ENCODE measurements at places on chromosomes 5 and 9. TPM values are rescaled to one million over a fixed set of nuclear protein-coding genes. Genes with fewer than 3 reads are reported as not detected.
A peak's percentile ranks its signal among the peaks of the same experiment; 100 is the strongest.

The PDE8B gene
- 7.2 TPM for polyA plus RNA-seq

The TLR4 gene
- polyA plus RNA-seq: 8.6 TPM

GRCh38 chr9:124368692-124369091 lies 46.5 kb downstream of the PSMB7 start:
- no peak for DNase-seq

DNA sequence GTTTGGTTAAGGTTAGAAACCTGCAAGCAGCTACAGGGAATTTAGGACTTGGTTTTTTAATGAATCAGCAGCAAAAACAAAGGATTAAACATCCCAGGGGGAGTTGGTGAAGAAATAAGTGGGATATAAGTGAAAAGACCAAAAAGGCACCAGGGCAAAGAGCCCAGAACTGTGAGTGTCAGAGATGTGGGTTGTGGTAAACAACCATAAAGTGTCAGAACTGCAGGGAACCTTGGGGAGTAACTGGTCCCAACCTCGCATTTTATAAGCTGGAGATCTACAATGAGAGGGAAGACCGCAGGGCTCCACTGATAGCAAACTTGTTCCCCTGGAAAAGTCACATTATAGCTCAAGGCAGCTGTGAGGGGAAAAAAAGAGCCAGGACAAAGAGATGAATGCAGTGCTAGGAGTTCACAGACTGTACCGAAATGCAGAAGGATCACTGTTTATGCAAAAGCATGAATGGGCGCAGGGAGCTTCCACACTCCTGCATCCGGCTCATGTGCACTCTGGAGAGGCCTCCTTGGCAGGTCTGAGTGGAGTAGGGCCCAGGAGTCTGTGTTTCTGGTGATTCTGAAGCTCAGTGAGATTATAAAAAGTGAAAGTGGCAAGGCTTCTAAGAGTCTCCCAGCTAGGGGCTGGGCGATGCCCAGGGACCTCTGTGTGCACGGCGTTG lies 156.3 kb downstream of the GOLPH3 start:
- peak; percentile 49 for DNase-seq

The MARCHF3 gene
- polyA plus RNA-seq: 5.9 TPM

DNA sequence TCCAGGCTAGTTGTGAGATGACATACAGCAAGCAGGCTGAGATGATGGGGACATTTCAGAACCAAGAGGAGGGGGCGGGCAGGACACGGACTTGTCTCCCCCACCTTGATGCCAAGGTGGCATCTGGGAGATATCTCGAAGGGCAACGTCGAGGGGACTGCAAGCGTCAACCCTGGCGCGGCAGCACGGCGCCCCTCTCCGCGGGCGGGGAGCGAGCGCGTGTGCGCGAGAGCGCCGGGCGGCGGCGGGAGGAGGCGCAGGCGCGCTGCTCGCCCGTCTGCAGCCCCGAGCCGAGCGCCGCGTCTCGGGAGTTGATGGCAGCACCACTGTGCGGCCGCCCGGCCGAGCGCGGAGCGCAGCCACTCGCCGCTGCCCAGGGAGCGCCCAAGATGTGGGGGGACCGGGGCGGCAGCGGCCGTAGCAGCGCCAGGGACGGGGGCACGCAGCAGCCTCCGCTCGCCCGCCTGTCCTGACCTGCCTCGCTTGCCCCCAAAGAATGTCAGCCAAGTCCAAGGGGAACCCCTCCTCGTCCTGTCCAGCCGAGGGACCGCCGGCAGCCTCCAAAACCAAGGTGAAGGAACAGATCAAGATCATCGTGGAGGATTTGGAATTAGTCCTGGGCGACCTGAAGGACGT lies at the start of gene PRR16:
PRR16 (plus strand) TSS at position 310 of the 636 bp plus-strand sequence.
- peak; percentile 87 for DNase-seq

DNA sequence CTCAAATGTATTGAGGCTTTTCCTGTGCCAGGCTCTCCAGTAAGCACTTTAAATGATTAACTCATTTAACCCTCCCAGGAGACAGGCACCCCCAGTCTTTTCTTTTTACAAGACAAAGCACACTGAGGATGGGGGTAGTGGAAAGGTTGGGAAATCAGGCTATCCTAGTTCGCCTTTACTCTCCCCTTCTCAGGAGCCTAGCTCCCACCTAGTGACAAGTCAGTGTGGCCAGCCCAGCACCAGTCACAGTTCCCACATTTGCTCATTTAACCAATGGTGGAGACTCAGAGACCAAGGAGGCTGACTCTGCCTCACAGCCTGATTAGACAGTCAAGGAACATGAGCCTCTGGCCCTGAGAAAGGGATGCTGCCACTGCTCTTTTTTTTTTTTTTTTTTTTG lies 3.5 kb downstream of the ALDH7A1 start:
- DNase-seq: no peak

The SLC36A3 gene
- not detected for polyA plus RNA-seq

Measured in left lung (tissue), 14 donors.